Natural killer cell treated with Interleukin-12 subunit alpha and Interleukin-12 subunit beta and Interleukin-15 and Interleukin-18, amount 100 ng/mL, for 72 hours (primary cell): ENCODE measurements at places on chromosomes 4 and X. TPM values are rescaled to one million over a fixed set of nuclear protein-coding genes. Genes with fewer than 3 reads are reported as not detected.

Gene KLB
- total RNA-seq, result 0.05 TPM

Gene SHOX
- total RNA-seq, result not detected

DNA sequence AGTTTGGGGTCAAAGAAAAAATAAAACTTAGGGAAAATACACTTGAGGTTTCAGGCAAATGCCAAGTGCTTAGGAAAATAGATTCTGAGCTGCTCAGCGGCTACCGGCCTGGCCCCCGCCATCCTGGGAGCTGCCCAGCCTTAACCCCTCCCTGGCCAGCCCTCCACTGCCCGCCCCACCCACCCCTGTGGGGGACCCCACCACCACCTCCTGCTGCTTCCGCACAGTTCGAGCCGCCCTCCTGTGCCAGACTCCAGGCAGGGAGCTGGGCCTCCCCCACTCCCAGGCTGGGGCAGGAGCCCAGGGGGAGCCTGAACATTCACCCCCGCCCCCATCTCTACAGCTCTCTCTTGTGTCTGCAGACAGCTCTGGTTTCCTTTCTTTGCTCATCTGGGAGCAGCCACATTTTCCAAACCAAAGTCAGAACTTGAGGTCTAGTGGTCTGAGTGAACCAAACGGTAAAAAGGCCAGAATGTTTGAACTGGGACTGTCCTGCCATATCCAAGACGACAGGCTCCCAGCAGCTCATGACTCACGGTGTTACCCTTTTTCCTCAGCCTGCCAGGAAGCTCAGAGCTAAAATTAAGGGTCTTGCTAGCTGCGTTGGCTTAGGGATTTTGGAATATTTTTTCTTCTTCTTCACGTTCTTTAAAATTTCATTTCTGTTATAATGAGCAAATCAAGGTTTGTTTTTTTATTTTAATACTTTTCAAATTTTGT lies 4.7 kb upstream of the FGFR3 start:
- no peaks in the 10 kb centered on the region for H3K4me1 ChIP-seq
- H3K36me3 ChIP-seq, result no peaks in the 10 kb centered on the region
- H3K27me3 ChIP-seq, result peaks cover 2% of the 10 kb centered on the region

GRCh38 chr4:15718465-15718864 lies 15.6 kb downstream of the BST1 start:
- no peak overlapping the region for H3K4me3 ChIP-seq
- no peaks in the 10 kb centered on the region for H3K27me3 ChIP-seq
- no peaks in the 10 kb centered on the region for H3K4me1 ChIP-seq
- DNase-seq, result no peak
- no peak overlapping the region for H3K27ac ChIP-seq
